LNCaP clone FGC (cell line): ENCODE measurements at places on chromosomes 2 and 18.
A peak's percentile ranks its signal among the peaks of the same experiment; 100 is the strongest.

GRCh38 chr18:376311-376710, 108.5 kb upstream of the THOC1 start:
- no peak for DNase-seq

DNA sequence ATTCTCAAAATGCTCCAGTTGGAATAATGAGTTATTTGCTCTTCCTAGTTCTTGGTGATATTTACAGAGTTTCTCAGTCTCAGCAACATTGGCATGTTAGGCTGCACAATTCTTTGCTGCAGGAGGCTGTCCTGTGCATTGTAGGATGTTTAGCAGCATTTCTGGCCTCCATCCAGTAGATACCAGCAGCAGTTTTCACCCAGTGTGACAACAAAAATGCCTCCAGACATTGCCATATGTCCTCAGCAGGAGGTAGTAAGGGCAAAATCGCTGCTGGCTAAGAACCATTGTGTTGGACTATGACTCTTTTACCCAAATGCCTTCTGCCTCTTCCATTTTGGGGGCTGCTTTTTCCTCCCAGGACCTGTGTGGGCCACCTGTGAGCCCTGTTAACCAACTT, 50.4 kb downstream of the PAX8 start:
- no peak for DNase-seq

DNA sequence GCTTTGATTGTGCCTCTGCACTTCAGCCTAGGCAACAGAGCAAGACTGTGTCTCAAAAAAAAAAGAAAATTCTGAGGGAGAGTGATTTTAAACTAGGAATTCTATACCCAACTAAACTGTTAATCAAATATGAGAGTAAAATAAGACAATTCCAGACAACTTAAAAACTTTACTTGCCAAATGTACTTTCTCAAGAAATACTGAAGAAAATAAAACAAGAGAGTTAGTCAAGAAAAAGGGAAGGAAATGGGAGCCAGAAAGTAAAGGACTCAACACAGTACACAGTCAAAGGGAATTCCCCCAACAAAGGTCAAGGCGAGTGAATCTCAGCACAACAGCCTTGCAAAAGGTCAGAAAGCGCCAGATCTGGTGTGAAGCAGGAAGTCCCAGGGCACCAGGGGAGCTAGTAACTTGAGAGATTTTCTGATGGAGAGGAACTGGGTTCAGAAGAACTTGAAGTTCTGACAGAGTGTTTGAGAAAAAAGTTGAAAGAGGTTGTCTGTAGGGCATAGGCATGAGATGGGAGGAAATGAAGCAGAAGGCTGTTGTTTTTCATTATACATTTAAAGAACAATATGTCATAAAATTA, 22.6 kb upstream of the TBC1D8 start:
- DNase-seq: no peak

- DNase-seq: no peak
Observed at GRCh38 chr2:151657667-151658076, 76.6 kb downstream of the NEB start.

GRCh38 chr18:24368749-24369148, 28.9 kb downstream of the OSBPL1A start:
- no peak for DNase-seq

GRCh38 chr18:51430538-51430937, 233.1 kb upstream of the MEX3C start:
- DNase-seq: no peak

GRCh38 chr2:136254681-136255080, 136.7 kb upstream of the CXCR4 start:
- DNase-seq: no peak

DNA sequence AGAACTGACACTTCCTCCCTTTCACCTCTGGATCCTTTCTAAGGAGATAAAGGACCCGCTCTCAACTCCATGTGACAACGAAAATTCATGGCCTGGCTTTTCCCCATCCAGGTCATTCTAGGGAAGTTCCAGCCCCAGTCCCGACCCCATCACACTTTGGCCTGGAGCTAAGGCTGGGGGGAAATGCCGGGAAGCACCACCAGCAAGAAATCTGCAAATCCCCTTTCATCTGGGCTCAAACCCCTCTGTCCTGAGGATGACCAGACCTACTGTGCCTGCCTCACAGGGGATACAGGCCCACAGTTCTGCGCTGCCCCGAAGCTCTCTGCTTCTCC, 1.3 kb downstream of the SIX2 start:
- DNase-seq: no peak

DNA sequence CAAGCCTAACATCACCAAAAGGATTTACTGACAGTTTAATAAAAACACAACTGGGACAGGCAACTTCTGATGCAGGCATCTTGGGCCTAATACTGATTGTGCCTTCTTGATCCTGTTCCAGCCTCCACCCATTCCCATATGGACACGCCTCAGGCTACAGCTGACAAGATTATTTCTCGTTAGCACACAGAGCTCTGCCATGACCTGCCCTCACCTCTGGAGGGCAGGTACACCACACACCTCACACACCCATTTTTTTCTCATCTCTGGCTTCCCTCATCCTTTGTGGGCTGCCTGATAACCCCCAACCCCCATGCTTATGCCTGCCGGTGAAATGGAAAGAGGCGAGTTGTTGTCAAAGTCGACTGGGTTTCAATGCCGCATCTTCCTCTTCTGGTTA, 147.0 kb downstream of the ANTXR1 start:
- DNase-seq: peak; percentile 49

GRCh38 chr2:1819419-1819818, 75.1 kb upstream of the PXDN start:
- no peak for DNase-seq

DNA sequence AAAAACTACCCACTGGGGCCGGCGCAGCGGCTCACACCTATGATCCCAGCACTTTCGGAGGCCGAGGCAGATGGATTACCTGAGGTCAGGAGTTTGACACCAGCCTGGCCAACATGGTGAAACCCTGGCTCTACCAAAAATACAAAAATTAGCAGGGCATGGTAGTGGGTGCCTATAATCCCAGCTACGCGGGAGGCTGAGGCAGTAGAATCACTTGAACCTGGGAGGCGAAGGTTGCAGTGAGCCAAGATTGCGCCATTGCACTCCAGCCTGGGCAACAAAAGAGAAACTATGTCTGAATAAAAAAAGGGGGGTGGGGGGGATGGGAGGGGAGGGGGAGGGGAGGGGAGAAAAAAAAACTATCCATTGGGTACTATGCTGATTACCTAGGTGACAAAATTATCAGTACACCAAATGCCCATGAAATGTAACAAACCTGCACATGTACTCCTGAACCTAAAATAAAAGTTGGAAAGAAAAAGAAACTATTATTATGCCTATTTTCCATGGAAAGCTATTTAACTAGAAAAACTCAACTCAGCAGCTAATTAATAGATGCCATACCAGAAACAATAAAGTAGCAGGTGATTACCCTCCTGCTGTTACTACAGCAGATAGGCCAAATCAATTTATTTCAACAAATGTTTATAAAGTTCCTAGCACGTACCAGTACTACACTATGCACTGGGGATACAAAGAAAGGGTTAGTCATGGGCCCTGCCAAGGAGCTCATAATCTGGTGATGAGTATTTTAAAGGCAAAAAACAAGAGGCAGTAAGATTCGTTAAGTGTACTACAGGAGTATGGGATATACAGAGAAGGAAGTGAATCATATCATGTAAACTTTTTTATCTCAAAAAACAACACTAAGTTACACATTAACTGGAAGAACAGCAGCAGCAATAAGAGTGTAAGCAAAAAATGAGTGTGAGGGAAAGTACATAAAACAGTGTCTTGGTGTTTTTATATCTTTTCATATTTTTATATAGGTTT, 112.8 kb upstream of the SLC39A10 start:
- DNase-seq: no peak

GRCh38 chr2:42046819-42047487, 868 bp upstream of the PKDCC start:
- no peak for DNase-seq

DNA sequence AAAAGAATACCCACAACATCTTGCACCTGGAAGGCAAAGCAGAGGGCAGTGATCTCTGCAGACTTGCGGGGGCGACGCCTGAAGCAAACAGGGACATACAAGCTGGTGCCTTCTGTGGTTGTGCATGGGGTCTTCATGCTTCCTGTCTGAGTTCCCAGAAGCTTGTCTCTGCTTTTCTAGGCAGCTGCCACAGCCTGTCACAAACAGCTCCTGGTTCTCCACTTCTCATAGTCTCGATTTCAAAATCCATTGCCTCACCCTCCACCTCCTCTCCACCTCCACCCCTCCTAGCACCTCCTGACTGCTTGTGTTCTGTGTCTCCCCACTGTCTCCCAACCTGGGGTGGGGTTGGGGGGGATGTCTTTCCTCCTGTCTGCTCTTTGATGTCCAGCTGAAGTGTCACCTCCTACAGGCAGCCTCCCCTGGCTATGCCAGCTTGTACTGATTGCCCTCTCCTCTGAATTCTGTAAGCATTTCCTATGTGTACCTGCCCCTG, 1.7 kb upstream of the PROC start:
- DNase-seq: no peak

DNA sequence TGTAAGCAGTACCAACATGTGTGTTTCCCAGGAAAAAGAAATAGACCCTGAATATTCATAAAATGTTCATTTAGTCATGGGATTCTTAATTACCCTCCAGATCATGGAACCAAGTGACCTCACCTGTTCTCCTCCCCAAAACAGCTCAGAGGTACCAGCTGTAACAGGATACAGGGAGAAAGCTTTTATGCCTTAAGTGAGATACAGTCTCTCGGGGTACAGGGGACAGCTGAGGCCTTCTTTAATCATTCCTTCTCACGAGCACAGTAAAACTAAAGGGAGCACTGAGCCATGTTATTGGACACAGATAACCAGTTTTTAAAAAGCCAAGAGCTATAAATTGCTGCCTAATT, 16.6 kb downstream of the EPHA4 start:
- DNase-seq: no peak

GRCh38 chr2:73921581-73921980, 5.1 kb upstream of the DGUOK start:
- no peak for DNase-seq

- peak; percentile 62 for DNase-seq
Observed at GRCh38 chr2:177239932-177240630, 24.4 kb downstream of the NFE2L2 start.

DNA sequence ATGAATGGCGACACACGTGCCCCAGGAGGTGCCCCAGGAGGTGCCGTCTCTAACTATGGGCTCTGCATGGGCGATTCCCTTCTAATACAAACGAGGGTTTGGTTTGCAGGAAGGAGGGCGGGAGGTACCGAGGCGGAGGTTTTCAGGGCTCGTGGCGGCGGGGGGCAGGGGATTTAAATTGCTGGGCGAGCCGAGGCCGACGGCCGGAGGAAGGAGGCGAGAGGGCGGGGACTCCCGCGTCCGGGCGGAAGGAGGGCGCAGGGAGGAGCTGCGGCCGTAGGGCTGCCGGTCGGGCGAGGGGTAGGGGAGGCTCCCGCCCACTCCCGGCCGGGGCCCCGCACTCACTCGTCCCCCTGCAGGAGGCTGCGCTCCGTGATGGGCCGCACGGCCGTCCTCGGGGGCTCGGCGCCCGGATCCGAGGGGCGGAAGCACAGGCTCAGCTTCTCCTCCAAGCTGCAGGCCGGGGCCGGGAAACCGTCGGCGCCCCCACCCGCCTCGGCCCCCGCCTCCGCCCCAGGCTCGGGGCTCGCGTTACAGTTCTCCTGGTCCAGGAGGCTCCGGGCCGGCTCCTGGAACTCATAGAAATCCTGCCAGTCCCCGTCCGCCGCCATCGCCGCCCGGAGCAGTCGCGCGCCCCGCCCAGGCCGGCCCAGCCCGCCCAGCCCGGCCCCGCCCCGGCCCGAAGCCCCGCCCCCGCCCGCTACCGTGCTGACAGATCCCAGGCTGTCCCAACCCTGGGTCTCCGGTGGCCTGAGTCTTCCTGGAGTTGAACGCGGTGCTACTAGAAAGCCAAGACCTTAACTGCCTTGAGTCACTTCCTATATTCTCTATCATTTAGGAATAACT, at the start of gene FEZ2:
FEZ2 (minus strand) TSS at position 637 of the 846 bp plus-strand sequence; CDS start at position 611, 26 bp downstream.
- no peak for DNase-seq

GRCh38 chr18:57997820-57998219, 46.2 kb upstream of the NEDD4L start:
- no peak for DNase-seq

DNA sequence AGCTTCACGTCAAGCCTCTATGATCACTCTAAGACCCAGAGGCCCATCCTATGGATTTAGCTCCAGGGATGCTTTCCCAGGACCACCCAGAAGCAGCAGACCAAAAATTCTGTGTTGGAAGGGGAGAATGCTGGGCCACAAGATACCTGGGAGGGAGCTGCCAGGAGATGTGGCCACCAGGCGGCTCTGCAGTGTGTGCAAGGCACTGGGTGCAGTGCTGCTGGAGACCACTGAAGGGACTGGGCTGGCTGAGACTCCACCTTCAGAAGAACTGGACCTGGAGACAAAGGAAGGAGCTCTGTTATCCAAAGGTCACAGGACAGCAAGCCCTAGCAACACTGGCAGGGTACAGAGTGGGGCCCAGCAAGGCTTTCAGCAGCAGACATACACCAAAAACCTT, 34.0 kb downstream of the KANSL3 start:
- no peak for DNase-seq

DNA sequence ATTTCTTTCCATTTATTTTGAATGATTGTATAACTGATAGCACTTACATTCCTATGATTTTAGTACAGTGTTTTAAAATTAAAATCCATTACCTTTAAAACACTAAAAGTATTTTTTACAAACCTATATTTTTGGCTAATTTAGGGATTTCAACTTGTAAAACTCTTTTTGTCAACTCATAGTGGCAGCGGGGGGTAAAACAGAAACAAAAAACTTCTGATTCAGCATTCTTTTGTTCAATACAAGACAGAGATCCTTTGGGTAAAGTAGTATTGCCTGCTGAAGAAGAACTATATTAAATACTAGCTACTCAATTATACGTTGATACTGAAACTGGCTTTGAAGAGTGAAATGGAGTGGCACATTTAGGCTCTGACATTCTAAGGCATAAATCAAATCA, 437.4 kb upstream of the CDH19 start:
- no peak for DNase-seq
